Fibroblast of the aortic adventitia (primary cell): ENCODE measurements at places on chromosomes 12 and 14.

DNA sequence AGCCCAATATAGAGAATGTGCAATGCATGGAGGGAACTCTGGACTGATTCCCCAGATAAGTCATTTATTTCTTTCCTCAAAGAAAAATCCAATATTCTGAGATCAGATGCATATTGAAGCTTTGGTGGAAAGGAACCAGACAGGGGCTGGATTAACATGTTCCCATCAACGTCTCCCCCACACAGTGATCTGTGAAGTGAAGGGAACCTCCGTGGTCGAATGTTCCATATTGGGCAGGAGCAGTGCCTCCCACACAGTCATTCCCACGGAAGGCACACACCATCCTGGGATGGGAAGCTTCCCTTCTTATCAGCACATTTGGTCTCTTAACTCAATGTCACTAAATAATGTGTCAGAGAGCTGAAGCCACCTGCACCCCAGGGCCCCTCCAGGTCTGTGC lies 247.1 kb downstream of the BCL11B start:
- no peak for DNase-seq

- no peak for DNase-seq
Measured at GRCh38 chr14:59831121-59831730, 39.4 kb downstream of the RTN1 start.

- DNase-seq, result peak; percentile 28
Measured at GRCh38 chr12:68001486-68002466, 12.5 kb downstream of the IFNG-AS1 start.

DNA sequence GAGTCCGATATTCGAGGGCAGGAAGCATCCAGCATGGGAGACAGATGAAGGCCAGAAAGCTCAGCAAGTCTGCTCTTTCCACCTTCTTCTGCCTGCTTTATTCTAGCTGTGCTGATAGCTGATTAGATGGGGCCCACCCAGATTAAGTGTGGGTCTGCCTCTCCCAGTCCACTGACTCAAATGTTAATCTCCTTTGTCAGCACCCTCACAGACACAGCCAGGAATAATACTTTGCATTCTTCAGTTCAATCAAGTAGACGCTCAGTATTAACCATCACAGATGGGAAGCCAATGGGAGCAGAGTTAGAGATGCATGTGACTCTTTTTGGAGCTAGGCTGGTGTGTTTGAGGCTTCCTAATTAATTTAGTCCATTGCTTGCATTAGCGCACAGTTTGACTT lies 17.0 kb downstream of the C12orf75 start:
- no peak for DNase-seq

DNA sequence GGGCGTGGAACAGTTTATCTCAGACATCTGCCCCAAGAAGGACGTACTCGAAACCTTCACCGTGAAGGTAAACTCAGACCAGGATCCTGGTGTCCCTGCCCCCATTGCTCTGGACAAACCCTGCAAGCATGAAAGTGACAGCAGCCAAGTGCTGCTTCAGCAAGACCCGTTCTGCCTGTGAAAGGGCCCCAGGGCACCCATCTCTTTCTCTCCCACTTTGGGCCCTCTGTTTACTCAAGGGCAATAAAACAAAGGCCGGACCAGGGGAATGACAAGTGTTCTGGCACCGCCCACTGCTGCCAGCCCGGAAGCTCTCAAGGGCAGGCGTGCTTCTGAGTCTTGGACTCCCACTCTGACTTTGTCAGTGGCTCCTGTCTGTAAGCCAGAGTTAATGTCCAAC lies 35.3 kb downstream of the CD9 start:
- no peak for DNase-seq

DNA sequence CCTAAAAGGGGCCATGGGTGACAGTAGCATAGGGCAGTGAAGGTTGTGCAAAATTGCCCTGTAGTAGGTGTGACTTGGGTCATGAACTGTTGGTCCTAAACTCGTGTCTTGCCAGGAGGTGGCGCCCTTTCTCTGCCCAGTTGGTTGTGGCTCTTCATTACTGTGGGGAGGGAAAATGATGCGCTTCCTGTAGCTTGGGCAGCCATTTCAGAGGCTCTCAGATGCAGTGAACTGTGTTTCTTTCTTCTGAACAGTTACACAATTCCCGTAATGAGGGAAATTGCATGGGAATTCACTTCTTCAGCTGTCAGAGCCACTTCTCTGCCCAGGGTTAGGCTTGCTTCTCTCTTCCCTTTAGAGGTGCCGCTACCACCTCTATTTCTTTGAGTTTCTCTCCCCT lies 148.1 kb upstream of the NRXN3 start:
- peak; percentile 45 for DNase-seq

DNA sequence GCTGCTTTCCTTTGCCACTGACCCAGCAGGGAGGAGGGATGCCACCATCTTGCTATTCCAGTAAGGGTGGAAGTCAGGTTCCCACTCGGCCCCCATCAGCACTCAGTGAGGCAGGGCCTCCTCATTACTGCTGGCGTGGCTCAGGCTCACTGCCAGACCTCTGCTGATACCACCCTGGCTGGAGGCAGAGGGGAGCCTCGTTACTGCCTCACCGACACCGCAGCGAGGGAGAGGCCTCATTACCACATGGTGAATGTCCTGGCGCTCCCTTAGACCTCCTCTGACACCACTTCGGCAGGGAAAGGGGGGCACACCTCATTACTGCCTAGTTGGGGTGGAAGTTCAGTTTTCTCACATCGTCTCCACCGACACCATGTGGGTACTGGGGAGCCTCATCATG lies 354.1 kb downstream of the CACNA1C start:
- no peak for DNase-seq

DNA sequence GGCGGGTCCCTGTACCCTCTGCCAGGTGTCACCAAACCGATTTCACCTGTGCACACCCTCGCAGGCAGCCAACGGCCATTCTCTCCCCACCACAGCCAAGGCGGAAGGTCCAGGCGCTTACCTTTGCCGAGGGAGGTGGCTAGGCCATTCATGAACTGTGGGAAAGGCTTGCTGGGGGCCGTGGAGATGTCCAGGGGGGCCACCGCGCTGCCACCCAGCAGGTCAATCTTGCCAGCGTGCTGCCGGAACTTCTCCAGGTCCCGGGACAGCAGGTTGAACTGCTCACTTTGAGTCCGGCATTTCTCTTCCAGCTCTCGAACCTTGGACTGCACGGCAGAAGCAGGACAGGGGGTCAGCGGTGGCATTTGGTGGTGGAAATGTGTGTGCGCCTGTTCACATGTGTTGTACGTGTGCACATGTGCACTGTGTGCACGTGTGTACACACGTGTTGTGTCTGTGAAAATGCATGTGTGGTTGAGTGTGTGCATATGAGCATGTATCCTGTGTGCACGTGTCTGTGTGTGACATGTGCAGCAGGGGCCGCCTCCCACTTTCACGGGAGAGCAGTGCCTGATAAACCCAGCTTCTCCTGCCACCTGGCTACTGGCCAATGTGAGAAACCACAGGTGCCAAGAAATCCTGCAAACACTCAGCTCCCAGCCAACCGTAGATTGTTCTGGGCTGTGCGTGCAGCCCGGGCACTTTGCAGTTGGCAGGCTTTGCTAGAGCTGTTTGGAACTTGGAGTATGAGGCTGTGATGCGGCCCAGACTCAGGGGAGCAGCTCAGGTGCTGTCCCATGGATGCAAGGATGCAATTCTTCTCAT lies 118.9 kb downstream of the PIWIL1 start:
- DNase-seq, result no peak

GRCh38 chr12:19998961-19999804 lies 369.2 kb upstream of the PDE3A start:
- no peak for DNase-seq

- DNase-seq, result peak; percentile 12
Measured at GRCh38 chr12:64998371-64999147, 122.5 kb downstream of the WIF1 start.

DNA sequence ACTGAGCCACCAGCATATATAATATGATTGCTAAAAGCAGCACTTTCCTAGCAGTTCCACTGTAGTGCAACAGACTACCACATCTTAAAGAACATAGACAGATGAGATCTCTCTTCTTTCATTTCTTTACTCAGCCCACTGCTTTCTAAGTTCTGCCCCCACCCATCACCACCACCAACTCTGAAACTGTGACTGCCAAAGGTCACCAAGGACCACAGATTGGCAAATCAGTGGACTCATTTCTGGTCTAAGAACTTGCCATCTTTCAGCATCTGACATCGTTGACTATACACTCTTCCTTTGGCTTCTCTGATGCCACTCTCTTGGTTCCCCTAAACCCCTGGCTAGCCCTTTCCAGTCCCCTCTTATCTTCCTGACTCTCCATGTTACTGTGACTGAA lies 38.4 kb downstream of the IFNG start:
- DNase-seq, result no peak

DNA sequence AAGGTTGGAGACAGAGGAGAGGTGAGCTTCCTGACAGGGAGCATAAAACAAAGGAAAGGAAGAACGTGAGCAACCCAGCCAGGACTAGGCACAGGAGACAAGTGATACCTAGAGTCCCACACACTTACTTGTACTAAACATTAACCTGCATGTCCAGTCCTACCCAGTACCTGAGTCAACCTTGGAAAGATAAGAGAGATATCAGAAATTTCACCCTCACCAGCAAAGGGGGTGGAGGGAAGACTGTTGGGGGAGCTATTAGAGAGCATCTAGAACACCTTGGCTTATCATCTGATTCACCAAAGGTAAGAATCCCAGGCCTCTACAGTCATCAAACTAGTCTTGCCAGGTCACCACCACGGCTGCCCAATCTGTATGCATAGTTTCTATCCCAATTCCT lies 11.1 kb downstream of the KLHL33 start:
- DNase-seq, result no peak

- no peak for DNase-seq
Measured at GRCh38 chr12:119772431-119772830, 104.5 kb downstream of the PRKAB1 start.

GRCh38 chr12:77835969-77836368 lies 5.3 kb downstream of the NAV3 start:
- peak; percentile 84 for DNase-seq

- peak; percentile 68 for DNase-seq
Measured at GRCh38 chr14:30994681-30995620, 30.5 kb upstream of the AP4S1 start.

DNA sequence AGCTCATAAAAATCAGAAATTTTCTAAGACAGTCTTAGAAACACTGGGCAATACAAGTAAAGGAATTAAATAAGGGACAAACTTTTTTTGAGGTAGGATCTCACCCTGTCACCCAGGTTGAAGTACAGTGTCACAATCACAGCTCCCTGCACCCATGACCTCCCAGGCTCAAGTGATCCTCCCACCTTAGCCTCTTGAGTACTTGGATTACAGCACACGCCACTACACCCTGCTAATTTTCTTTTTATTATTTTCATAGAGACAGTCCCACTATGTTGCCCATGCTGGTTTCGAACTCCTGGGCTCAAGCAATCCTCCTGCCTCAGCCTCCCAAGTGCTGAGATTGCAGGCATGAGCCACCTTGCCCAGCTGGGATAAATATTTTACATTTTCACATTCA lies 90.3 kb downstream of the USP15 start:
- no peak for DNase-seq

DNA sequence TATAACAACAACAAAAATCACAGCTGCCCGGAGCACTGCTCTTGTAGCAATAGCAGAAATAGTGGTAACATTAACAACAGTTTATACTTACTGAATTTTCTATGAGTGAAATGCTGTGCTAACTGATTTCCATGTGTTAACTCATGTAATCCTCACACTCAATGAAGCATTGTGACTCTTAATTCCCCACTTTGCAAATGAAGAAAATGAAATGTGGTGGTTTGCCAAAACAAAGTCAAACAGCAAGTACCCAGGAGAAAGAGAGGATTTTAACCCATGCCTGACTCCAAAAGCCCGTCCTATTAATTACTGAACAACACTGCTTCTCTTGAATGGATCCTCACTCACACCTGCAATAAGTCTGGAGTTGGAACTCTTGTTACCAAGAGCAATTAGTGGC lies 123.5 kb downstream of the MED13L start:
- DNase-seq, result no peak

- DNase-seq, result no peak
Measured at GRCh38 chr12:106586278-106586802, 3.5 kb downstream of the RFX4 start.

DNA sequence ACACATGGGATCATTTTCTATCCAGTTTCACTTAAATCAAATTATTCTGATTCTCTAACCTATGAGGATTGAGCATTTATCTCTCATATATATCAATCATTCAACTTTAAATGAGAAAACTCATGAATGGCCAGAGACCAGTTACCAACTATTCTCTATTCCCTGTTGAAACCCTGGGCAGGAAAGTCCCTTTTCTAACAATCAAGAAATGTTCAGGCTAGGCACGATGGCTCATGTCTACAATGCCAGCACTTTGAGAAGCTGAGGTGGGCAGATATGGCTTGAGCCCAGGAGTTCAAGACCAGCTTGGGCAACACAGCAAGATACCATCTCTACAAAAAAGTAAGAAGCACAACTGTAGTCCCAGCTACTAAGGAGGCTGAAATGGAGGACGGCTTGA lies 18.0 kb downstream of the FMNL3 start:
- DNase-seq, result no peak
